ENCODE measurements at places on chromosomes 12 and 14.

DNA sequence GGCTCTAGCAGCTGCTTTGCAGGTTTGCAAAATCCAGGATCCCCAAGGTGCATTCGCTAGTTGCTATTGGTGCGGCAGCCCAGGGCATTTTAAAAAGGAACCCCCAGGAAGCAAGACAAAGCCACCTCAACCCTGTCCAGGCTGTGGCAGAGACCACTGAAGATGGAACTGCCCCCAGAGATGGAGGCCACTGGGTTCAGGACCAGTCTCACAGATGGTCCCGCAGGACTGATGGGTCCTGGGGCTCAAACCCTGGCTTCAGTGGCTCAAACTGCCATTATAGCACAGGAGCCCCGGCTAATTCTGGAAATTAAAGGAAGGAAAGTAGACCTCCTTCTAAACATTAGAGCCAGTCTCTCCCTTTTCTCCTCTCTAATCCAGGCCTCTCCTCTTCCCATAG, 79.8 kb upstream of the TSPAN11 start:
- no peak for DNase-seq

DNA sequence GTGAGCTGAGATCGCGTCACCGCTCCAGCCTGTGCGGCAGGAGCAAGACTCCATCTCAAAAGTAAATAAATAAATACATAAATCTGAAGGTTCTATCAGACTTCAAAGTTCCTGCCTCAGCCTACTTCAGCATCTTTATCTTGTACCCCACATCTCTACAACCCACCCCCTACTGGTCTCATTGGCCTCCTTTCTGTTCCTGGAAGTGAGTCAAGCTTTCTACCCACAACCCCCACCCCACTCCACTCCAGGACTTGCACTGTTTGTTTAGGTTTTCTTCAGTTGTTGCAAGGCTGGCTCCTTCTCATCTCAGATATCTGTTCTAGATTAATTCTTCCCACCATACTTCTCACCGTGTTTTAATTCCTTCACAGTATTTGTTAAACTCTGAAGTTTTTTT, 714 bp upstream of the PSMC6 start:
- peak; percentile 48 for DNase-seq

DNA sequence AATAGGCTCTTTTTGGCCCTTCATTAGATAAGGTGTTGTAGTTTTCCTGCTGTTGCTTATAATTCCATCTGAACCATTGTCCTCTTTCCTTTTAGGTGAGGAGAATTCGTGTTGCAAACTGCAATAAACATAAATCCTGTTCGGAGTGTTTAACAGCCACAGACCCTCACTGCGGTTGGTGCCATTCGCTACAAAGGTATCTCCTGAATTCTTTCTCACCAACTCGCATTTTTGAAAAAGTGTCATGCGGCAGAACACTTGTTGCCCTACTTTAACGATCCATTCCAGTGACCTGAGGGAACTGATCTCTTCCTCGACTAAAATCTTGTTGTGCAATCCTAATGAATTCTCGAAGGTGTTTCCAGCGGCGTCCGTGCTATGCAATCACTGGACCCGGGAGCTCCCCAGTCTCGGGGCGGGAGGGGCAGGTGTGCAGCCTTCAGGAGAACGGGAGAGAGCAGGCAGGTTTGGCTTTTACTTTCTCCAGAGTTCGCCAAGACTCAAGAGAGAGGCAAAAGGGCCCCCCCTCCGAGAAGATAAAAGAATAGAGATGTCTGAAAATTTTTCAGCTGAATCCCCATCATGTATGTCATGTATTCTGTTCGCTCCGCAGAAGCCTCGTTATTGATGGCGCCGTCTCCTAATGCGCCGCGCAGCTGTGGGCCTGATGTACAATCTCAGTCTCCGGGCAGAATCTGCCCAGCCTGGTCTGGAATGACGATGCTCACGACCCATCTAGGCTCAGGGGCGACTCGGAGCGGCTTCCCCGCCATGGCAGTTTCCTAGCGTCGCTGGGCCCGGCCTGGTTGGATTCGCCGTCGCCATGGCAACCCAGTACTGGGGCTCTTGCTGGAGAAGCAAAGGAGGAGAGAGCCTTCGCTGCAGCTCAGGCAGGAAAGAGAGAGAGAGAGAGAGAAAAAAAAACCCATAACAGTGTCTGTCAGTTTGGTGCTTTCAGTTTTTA, 38.2 kb downstream of the PLXNC1 start:
- no peak for DNase-seq

DNA sequence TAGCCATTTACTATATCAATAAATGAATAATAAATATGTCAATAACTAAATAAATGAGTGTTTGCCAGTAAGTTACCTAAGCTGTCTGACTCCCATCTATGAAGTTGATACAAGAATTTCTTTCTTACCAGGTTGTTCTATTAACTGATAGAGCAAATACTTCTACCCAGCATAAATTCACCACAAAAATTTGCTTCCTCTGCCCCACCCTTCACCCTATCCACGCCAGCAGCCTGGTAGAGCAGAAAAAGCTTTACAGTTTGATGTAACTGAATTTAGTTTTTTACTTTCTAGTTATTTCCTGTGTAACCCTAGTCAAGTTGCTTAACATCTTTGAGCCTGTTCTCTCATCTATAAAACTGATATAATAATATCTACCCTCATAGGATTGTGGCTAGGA, 94.9 kb upstream of the SLC16A7 start:
- DNase-seq: no peak

- no peak for DNase-seq
These were observed 33.7 kb downstream of the VWF start for GRCh38 chr12:6090803-6091202.

DNA sequence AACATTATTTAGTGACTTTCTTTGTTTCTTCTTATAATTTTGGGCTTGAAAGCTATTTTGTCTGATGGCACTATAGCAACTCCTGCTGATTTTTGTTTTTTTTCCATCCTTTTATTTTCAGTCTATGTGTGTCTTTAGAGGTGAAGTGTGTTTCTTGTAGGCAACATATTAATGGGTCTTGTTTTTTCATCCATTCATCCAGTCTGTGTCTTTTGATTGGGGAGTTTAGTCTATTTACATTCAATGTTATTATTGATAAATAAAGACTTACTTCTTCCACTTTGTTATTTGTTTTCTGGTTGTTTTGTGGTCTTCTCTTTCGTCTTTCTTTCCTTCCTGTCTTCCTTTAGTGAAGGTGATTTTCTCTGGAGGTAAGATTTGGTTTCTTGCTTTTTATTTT, 198.0 kb downstream of the CRADD start:
- DNase-seq: no peak

DNA sequence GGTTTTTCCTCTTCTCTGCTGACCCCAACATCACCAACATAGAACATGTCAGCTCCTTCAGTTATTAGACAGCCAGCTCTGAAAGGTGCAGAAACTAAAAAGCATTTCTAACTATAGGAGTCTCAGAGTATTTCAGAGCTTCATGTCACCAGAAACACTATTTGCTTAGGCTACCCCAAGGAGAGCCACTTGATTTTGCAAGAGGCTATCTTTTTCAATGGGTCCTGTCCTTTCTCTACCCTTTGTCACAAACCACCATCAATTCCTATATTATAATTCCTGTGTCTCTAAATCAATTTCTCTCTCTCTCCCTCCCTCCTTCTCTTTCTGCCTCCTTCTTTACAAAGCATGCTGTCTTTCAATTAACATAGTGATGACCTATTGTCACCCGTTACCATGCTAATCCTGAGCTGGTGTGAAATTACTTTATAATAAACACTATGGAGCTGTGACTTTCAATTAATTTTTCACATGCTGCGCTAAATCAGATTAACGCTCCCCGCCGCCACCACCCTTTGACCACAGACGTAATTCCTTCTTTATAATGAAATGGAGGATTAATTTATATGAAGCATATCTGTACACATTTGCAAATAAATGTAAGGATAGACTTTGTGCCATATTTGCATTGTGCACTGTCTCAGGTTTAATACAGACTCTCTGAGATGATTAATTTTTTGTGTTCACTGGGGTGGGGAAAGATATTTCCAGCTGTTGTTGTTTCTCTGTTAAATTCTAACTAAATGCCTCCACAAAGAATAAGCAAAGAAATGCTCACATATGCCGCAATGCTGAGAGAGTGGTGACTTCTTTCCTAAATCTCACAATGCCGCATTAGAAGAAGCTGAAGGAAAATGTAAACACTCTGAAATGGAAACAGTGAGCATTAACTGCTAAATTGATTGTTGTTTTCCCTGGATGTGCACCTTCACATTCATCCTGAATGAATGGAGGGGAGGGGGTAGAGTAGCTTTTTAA, 418.6 kb downstream of the PDZRN4 start:
- no peak for DNase-seq

DNA sequence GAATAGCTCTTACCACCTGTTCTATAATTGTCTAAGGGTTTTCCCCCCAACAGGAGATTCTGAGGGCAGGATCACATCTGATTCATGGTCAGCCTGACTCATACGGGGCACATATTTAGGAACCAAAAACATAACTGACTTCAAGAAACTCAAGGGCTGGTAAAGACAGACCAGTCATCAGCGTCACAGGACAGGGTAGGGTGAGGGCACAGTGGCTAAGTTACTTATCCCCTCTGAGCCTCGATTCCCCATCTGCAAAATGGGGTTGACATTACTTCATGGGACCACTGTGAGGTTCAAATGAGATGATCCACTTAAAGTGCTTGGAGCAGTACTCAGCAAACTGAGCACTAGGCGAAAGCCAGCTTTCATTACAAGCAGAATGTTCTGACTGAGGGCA, 606 bp downstream of the CINP start:
- peak; percentile 74 for DNase-seq

DNA sequence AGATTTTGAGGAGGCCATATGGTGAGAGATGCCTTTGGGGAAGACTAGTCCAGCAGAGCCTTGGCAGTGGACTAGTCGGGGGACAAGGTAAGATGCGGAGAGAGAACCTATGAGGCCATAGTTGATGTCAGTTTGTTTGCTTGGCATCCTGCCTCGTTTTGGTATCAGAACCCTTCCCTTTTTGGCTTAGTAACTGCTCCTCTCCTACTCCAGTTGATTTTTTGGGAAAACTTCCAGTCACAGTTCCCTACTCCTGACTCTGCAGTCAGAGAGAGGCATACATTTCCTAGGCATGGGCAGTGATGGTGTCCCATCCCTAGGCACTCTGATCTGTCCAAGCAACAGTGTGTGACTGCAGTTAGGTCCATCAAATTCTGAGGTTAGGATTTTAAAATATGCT, 398.3 kb downstream of the AEBP2 start:
- no peak for DNase-seq

DNA sequence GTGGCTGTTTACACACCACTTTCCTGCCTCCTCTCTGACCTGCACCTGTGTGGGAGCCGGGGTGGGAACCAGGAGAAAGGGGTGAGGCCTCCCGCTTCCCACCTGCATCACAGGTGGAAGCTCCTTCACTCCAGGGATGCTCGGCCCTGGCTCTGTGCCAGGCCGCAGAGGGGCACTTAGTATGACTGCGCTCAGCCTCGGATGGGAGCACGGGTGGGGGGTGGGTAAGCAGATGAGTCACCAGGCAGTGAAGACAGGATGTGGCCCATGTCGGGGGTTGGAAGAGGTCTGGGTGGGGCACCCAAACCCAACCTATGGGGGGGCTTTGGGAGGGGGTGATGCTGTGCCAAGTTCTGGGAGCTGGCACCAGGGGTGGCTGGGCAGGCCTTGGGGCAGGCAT, 7.4 kb upstream of the CYP46A1 start:
- DNase-seq: no peak

GRCh38 chr12:120356567-120357030, 12.4 kb downstream of the MSI1 start:
- DNase-seq: peak; percentile 79

GRCh38 chr12:8156845-8157244, at the start of gene ZNF705A:
ZNF705A (plus strand) TSS chr12:8157015; CDS start chr12:8172626, 15,611 bp downstream.
- no peak for DNase-seq

Measured in activated T-cell treated with anti-CD3 and anti-CD28 coated beads, Interleukin-2, amount 50 U/mL, for 48 hours (primary cell).